SJSA1 (cell line): ENCODE measurements at places on chromosomes 6 and 20. TPM values are rescaled to one million over a fixed set of nuclear protein-coding genes. Genes with fewer than 3 reads are reported as not detected.

The ALDH8A1 gene
- not detected in 2 replicates for total RNA-seq

DNA sequence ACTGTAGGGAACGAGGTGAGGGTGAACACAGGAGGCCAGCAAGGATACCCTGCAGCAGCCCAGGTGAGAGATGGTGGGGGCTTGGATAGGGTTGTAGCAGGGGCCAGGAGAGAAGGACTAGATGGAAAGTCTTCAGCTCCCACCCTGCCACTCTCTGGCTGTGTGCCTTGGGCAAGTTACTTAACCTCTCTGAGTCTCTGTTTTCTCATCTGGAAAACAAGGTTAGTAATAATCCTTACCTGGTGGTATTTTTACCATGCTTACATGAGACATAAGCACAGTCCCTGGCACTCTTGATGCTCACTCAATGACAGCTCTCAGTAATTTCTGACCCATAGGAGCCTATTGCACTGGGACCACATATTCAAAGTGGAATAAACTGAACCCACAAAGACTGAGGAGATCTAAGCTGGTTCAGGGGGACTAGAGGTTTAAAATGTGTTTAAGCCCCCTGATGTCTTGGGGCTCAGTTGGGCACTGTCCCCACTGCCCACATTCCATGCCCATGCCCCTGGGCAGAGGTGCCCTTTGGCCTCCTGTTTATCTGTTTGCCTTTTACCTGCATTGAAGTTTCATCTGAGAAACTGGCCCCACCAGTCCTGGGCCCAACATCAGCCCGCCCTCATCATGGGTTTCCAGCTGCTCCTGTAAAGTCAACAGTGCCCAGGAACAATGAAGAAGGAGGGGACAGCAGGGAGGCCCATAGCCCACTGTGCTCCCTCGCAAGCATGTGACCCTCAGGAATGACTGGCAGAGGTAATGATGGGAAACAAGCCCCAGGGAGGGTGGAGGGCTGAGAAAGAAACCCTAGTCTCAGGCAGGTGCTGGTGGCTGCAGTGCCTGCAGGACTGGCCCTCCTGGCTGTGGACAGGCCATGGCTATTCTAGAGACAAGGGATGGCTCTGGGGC, 104.0 kb downstream of the VEGFA start:
- DNase-seq = no peak

The GHRH gene
- total RNA-seq = not detected in 2 replicates

DNA sequence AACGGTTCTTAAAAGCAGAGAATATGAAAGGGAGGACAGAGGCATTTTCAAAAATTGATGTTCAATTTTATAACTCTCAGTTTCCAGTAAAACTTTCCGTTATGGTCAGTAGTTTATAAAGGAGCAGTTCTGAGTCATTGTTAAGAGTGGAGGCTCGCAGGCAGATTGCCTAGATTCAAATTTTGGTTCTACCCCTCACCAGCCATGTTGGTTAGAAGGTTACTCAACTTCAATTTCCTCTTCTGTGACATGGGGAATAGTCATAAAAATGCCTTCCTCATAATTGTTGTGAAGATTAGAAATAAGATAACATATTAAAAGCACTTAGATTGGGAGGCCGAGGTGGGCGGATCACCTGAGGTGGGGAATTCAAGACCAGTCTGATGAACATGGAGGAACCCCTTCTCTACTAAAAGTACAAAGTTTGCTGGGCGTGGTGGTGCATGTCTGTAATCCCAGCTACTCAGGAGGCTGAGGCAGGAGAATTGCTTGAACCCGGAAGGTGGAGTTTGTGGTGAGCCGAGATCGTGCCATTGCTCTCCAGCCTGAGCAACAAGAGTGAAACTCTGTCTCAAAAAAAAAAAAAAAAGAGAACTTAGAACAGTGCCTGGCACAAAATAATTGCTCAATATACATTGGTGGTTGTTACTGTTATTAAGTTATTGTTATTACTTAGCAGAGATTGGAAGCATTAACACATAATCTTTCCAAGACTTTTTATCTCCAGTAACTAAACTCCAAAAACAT, 348.9 kb downstream of the NRN1 start:
- DNase-seq = no peak

DNA sequence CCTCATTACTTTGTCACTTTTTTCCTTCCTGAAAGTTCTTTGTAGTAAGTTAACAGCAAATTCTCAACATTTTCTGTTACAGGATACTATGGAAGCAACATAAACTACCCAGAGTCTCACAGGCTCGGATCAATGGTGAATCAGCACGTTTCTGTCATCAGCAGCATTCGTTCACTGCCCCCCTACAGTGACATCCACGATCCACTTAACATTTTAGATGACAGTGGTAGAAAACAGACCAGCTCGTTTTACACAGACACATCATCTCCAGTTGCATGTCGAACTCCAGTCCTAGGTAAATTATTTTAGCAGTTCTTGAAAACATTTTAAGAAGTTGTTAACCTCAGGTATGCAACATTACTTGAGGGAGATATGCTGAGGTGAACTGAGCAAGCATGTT, 51.6 kb downstream of the RFX6 start:
- no peak for DNase-seq

DNA sequence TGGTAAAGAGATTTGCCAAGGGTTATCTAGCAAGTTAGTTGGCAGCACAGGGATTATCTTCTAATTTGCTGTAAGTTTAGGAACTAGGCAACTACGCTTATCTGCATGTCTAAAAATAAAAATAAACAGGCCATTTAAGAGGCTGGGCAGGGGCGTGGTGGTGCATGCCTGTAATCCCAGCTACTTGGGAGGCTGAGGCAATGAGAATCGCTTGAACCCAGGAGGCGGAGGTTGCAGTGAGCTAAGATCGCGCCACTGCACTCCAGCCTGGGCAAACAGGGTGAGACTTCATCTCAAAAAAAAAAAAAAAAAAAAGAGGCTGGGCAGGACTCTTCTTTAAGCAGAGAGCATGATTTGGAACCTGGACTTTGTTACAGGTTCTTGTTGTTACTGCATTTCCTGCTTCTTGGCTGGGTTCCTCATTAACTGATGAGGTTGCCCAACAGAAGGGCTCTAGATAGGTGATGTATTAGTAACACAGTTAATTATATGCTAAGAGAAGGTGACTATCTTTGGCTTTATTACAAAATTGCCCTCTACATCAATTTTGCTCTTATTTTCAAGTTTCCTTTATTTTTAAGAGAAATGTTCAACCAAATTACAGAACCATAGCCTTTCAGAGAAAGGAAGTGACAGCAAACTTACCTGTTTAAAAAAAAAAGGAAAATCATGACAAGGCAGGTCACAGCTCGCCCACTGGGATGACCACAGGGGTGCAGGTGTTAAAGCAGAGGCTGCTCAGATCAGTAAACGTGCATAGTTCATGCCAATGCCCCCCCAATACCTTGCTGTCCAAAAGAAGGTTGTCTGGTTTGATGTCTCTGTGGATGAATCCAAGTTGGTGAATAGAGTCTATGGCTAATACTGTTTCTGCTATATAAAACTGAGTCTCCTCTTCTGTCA, 32.5 kb downstream of the STK38 start:
- DNase-seq = no peak

DNA sequence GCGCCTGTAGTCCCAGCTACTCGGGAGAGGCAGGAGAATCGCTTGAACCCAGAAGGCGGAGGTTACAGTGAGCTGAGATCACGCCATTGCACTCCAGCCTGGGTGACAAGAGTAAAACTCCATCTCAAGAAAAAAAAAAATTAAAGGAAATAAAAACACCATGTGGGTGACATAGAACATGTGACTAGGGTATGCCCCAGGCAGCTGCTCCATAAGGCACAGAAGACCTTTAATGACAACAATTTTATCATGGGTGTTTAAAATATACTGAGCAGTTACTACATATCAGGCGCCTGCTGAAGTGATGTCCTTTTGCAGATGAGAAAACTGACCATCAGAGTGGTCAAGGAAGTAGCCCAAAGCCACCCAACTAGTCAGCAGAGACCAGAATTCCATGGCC, 8.0 kb downstream of the PEDS1 start:
- no peak for DNase-seq

The HLA-DRB1 gene
- not detected in 2 replicates for total RNA-seq

DNA sequence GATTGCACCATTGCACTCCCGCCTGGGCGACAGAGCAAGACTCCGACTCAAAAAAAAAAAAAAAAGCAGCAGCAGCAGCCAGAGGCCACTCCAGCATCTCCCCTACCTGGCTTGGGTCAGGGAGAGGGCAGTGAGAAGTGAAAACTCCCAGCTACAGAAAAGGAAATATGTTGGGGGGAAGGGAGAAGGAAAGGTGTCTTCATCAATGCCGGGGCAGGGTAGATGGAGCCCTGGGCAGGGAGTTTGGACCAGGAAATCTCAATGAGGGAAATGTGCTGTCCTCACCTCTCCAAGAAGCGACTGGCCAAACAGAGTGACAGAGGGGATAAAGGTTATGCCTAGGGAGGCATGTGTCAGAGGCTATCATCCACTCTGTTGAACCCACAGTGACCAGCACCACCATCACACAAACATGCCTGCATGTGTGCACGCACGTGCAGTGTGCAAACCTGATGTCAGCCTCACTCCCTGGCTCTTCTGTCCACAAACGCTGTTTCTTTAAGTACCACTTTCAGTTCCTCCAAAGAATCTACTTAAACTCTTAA, 887 bp upstream of the AIF1 start:
- DNase-seq = no peak

The SLC22A7 gene
- not detected in 2 replicates for total RNA-seq

DNA sequence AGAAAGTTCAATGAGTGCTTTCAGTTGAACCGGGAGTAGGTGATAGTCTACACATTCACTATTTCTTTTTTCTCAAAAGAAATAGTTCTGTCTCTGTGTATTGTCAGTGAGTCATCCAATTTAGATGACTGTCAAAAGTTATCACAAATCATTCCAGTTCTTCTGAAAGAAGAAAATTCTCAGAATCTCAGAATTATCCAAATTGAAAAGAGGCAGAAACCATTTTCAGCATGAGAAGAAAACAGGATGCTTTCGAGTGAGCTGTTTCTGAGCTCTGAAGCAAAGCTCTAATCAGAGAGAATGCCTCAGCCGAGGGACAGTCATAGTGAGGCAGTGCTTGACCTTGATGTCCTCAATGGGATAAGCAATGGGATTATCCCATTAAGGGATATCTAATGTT, 97.9 kb downstream of the HUS1B start:
- no peak for DNase-seq

DNA sequence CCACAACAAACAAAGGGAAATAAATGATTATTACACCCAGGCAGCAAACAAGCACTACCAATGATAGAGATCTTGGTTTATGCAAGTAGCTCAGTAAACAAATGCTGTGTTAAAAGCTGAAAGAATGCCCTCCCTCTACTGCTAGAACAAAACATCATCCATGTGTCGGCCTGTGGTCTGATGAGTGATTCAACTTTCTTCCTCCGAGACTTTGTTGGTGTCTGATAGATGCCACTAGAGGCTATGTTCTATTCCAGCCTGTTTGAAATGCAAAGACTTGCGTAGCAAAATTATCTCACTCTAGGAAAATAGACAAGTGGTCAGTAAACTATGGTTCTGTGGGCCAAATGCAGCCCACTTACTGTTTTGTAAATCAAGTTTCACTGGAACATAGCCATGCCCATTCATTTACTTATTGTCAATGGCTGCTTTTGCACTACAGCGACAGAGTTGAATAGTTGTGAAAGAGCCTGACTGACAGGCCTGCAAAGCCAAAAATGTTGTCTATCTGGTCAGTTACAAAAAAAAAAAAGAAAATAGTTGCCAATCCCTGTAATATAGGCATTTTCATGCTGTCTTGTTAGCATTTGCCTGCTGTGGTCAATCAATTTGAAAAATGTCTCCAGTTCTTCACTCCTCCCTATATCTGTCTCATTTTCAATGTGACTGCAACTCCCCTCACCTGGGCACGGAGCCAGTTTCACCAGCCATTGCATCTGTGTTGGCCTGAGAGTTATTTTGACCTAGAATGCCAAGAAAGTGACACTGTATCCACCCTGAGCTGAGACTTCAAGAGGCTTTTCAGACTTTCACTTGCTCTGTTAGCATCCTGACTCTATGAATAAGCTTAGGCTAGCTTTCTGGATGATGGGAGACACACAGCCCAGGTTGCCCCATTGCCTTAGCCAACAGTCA, 544.6 kb upstream of the BTBD3 start:
- no peak for DNase-seq

GRCh38 chr20:34211591-34211990, 29.6 kb upstream of the ASIP start:
- DNase-seq = no peak

GRCh38 chr6:107936162-107936909, 21.7 kb downstream of the SEC63 start:
- no peak for DNase-seq

GRCh38 chr6:150228072-150228733, 85.4 kb downstream of the PPP1R14C start:
- DNase-seq = no peak

DNA sequence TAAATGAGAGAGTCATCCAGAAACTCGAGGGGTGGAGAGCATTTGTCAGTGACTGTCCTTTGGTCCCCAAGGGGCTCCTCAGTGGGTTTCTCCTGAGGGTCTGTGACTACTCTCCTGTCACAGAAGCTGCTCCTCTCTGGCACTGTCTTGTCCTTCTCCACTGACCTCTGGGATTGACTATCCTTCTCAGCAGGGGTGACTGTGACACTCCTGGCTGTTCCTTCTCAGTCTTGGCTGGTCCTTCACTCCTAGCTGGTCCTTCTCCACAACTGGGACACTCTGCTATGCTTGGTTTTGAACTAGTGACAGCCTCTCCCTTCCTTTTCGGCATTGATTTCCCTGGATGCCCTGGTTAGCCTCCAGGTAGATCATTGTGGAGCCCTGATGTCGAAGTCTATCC, 33.5 kb downstream of the DYNLT1 start:
- DNase-seq = no peak

DNA sequence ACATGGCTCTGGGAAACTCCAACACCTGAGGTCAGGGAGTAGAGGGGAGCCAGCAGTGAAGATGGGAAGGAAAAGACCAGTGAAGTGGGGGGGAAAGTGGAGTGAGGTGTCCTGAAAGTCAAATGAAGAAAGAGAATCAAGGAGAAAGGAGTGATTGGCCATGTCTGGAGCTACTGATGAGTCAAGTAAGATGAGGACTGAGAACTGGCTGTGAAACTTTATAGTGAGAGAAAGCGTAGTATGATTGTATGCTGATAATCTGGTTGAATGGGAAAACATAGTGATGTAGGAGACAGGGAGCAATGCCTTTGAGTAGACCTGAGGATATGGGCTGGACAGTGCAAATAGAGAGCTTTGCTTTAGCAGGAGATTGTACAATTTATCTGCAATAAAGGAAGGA, 183.6 kb upstream of the GMDS start:
- no peak for DNase-seq

GRCh38 chr6:138162111-138162954, 594 bp downstream of the ARFGEF3 start:
- DNase-seq = no peak

DNA sequence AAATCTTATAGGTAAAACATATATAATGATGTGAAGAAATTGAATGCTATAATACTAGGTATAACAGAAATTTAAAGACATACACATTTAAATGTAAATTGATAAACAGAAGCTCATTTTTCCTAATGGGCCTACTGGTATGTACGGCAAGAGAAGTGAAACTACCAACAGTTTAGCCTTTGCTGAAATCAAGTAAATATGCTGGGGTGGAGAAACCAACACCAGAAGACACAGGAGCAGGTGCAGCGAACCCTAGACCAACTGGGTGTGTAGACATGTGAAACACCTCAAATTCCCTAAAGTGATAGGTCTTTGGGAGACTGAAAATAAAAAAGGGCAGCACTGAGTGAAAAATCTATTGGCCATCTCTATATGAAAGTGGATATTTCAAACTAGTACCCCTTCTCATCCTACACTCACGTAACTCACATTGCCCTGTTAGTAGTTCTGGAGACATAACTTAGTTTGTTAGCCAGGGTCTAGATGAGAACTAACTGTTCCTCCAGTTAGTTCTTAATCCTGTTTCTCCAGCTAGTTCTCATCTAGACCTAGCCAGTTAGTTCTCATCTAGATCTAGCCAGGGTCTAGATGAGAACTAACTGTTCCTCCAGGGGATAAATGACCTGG, 53.1 kb downstream of the SLC35D3 start:
- DNase-seq = no peak
